M059J (cell line): ENCODE measurements at places on chromosomes 16 and 17.

- no peak for DNase-seq
These were observed 114.6 kb upstream of the HS3ST2 start for GRCh38 chr16:22699356-22699755.

DNA sequence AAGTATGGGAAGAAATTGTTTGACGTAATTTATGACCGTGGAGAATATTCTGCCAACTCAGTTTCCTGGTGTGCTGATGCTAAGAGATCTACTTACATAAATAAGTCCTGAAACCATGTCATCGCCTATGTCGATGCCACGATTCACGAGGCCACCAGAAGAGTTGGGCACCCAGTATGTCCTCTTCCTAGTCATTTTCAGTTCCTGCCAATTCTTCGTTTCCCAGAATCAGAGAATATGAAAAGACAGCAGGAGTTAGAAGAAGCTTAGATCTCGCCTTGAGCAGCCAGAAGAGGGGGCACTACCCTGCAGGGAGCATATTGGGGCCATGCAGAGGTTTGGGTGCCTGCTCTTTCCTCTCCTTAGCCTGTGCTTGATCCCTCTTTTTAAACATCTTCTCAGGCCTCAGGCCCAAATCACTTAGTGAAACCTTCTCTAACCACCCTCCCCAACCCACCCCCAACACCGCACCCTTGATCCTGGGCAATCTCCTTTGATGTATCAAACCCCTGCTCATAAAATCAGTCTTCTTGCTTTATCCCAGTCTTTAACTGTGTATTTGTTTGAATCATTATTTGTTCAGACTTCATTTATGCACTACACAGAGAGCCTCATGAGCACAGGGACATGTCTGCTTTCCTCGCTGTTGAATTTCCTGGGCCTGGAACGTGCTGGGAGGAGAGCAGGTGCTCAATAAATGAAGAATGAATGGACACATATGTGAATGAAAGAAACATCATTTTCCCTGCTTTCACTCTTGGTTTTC, 12.2 kb upstream of the LONP2 start:
- peak; percentile 45 for DNase-seq

DNA sequence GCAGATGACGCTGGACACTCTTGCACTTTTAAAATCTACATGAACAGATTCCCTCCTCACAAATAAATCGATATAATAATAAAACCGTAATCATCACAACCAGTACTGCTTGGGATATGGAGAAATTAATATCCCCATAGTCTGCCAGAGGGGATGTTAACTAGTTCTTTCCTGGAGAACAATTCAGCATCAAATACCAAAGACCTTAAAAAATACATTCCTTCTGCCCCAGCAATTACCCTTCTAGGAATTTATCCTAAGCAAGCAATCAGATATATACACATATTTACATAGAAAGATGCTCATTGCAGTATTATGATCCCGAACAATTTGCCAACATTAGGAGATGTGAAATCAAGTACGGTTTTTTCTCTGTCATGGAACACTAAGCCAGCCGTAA, 21.8 kb downstream of the SMYD4 start:
- no peak for DNase-seq

- DNase-seq = no peak
These were observed 46.6 kb upstream of the CMIP start for GRCh38 chr16:81397879-81398520.

DNA sequence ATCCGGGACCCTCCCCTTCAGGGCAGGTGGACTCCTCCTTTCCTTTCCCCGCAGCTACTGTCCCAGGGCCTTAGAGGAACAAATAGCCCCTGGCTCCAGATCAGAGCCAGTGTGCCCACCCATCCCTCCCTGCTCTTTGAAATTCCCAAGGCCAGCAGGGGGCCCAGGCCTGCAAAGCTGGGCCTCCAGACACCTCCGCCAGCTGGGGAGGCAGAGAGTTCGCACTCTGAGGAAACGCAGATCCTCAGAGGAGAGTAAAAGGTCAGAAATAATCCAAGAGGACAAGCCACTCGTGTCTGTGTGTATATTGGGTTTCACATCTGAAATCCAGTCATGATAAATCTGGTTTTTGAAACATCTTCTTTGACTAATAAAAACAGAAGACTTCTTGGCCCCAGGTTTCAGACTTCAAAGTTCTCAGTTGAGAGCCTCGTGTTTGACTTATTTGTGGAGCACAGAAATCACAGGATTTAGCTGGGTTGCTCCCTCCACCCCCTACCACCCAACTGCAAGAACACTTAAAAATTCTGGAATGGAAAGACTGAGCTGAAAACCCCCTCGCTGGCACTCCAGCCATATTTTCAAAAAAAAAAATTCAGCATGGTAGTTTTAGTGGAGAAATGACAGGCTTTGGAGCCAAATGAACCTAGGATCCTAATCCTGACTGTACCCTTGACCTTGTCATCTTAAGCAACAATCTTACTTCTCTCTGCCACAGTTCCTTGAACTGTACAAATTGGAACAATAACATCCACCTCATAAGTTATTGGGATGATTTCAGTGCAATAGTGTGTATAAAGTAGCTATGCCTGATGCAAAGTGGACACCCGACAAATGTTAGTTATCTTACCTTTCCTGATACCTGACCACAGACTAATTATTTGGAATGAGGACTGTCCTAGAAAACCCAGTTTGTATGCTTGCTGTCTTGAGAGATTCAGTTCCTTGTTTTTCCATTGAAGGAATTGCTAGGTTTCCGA, 44.5 kb upstream of the TBX2 start:
- no peak for DNase-seq

- DNase-seq = no peak
These were observed 18.1 kb downstream of the CLTC start for GRCh38 chr17:59637611-59638310.

- peak; percentile 25 for DNase-seq
These were observed 168.9 kb downstream of the SHISA9 start for GRCh38 chr16:13070268-13070667.

GRCh38 chr17:22496450-22496849, 804.1 kb downstream of the KCNJ18 start:
- DNase-seq = no peak

DNA sequence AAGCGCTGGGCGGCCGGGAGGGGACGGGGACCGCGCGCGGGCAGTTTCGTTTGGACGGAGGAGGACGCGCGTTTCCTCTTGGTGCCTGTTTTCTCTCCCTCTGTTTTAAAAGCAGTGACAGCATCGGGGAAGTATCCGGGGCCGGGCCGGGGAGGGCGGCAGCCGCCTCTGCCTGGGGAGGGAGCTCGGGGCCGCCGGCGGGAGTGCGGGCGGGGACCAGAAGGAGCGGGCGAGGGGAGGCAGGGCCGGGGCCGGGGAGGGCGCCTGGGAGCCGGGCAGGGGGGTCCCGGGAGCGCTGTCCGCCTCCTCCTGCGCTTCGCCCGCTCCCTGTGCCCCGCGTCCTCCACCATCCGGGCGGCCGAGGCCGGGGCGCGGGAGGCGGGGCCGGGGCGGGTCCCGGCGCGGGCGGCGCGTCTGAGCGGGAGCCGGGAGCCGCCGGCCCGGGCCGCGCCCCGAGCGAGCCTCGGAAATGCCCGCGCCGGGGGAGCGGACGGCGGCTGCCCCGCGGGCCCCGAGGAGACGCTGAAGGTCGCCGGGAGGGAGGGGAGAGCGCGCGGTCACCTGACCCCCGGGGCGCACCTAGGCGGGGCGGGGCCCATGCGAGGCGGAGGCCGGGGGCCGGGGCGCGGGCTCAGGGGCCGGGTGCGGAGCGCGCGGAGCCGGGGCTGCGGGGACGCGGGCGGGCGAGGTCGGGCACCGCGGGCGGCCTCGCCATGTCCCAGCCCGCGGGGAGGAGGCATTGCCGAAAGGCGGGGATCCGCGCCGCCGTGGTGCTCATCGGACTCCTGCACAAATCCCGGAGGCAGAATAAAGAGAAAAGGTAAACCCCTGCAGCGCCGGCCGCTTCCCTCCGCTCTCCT, 57.3 kb downstream of the RAP1GAP2 start:
- peak; percentile 60 for DNase-seq

GRCh38 chr17:12341328-12341727, 320.7 kb downstream of the MAP2K4 start:
- DNase-seq = no peak

DNA sequence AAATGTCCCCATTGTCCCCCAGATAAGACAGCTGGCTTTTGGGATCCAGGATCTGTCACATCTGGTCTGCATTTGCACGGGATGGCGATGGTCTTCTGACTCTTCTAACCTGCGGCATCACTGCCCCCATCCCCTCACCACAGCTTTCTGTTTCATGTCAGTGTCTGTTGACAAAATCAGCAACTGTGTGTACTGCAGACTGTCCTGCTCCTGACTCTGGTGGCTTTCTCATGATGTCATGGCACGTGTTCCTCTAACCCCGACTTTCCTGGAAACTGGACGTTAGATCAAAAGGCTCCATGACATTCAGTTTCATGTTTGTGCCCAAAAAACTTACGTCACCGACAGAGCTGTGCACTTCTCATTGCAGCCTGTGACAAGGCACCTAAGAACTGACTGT, 30.1 kb upstream of the CPNE2 start:
- DNase-seq = no peak

DNA sequence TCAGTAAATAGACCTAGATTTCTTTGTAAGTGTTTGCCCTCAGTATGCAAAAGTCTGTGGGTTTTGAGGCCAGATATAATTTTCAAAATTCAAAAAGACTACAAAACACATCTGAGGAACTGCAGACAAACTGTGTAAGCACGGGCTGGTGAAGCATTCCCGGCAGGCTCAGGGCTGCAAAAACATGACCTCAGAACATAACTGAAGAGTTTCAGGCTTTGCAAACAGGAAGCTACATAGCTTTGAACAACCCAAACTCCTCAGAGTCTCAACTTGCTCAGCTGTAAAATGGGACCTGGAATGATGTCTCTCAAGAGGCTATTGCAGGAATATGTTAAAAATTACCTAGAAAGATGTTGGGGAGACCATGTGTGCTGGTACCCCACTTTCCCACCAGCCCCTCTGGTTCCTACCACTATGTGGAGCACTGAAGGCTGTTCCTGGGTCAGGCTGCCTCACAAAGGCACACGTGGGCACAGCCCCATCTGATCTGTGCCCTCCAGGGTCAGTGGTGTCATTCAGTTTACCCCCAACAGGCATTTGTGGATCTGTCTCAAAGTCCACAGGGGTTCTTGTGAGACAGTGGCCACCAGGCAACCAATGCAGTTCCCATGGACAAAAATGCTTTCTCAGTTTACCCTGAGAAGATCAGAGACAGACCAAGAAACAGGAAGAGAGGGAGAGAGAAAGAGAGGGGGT, 72.9 kb downstream of the CREBBP start:
- DNase-seq = no peak

DNA sequence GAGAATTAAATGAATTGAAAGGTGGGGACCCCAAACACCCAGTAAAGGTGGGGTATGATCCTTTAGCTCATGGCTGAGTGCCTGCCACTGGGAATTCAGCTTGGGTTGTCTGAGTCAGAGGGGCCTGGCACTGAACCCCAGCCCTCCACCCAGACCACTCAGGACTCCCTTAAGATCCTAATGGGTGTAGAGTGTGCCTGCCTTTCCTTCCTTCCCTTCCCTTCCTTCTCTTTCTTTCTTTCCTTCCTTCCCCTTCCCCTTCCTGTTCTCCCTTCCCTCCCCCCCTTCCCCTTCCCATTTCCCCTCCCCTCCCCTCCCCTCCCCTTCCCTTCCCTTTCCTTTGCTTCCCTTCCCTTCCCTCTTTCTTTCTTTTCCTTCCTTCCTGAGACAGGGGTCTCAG, 29.9 kb upstream of the GNA13 start:
- DNase-seq = no peak

DNA sequence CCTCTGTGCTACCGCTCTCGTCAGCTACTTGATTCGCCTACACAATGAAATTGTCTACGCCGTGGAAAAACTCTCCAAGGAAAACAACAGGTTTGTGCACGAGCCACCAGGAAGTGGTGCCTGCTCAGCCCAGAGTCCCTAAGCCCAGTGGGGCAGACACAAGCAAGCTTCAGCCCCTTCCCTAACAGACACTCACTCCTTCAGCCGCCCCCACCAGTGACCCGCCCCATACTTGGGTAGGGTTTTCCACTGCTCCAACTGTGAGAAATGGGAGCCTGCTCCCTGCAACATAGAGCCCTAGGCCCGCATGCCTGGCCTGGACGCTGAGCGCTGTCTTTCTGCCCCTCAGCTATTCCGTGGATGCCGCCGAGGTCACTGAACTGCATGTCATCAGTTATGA, 28.6 kb upstream of the ENDOV start:
- DNase-seq = no peak

- DNase-seq = peak; percentile 77
These were observed 8.8 kb downstream of the ZG16B start for GRCh38 chr16:2838928-2839327.

DNA sequence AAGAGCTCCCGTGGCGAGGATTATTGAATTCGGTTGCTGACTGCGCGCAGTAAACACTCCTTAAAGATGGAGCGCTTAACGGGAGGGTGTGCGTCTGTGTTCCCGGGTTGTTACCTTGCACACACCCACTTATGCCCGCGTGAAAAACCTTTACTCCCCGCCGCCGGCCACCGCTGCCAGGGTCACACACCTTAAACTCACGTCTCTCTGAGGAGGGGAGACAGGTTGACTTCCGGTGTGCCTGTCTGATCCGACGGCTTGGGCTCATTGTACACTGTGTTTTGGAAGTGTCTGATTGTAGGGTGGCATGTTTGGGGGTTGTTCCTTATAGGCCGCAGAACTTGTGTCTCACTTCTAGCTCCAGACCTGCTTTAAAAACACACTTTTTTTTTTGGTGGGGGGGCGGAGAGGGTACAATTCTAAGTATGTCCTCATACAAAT, 66.8 kb downstream of the KPNA2 start:
- peak; percentile 18 for DNase-seq

- DNase-seq = no peak
These were observed 61.5 kb downstream of the SLC39A11 start for GRCh38 chr17:73030995-73031394.

- peak; percentile 77 for DNase-seq
These were observed 31.7 kb downstream of the CLTC start for GRCh38 chr17:59651346-59651745.

DNA sequence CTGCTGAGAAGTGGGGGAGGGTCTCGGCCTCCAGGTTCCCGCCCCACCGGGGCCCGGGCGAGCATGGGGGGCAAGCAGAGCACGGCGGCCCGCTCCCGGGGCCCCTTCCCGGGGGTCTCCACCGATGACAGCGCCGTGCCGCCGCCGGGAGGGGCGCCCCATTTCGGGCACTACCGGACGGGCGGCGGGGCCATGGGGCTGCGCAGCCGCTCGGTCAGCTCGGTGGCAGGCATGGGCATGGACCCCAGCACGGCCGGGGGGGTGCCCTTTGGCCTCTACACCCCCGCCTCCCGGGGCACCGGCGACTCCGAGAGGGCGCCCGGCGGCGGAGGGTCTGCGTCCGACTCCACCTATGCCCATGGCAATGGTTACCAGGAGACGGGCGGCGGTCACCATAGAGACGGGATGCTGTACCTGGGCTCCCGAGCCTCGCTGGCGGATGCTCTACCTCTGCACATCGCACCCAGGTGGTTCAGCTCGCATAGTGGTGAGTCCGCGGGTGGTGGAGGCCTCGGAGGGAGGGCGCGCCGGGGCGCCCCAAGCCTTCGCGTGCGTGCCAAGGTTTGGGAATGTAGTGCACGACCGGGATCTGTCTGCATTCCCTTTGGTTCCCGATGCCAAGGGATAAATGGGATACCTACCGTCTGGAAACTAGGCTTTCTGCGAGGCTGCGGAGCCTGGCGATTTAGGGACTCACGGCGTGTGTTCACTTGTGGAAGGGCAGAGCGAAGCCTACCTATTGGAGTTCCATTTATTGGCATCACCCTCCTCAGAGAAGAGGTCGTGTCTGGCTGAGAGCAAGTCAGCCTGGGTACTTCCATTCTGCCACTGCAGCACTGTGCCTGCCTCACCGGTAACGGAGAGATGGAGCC, 1.0 kb downstream of the ZNRF1 start:
- peak; percentile 60 for DNase-seq

- no peak for DNase-seq
These were observed 22.4 kb upstream of the LGALS9 start for GRCh38 chr17:27608328-27609230.

- peak; percentile 34 for DNase-seq
These were observed at the start of gene RASL10B for GRCh38 chr17:35731239-35731916. TSS of gene RASL10B (plus strand) at chr17:35731639. CDS start at chr17:35735185, 3,546 bp downstream.
